Jurkat, Clone E6-1 (cell line): ENCODE measurements at places on chromosomes 3 and 15.

GRCh38 chr15:53830707-53831386 lies 71.4 kb upstream of the WDR72 start:
- DNase-seq, result no peak

- no peak for DNase-seq
Measured at GRCh38 chr3:39540162-39540921, 72.9 kb downstream of the MOBP start.

DNA sequence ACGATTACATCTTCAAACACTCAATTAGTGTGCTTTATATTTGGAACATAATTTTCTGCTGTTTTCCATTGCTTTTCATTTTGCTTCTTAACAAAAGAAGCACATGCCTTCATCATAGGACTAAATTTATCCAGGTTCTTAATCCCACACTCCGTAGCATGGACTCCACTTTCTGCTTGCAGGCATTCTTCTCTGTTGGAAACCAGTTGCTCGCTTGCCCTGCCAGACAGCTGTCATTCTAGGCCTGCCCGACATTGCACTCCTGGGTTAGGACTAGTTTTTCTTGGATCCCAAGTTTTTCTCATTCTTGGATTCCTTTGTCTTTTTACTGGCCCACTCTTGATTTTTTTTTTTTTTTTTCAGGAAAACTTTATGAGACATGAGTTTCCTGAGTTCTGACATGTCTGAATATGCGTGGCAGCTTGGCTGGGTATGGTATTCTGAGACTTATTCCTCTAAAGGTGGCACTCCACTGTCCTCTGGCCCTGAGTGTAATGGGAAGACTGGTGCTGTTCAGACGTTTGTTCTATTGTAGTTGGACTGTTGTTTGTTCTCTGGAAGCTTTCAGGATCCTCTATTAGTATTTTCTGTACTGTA lies 6.3 kb upstream of the ATP1B3 start:
- no peak for DNase-seq

DNA sequence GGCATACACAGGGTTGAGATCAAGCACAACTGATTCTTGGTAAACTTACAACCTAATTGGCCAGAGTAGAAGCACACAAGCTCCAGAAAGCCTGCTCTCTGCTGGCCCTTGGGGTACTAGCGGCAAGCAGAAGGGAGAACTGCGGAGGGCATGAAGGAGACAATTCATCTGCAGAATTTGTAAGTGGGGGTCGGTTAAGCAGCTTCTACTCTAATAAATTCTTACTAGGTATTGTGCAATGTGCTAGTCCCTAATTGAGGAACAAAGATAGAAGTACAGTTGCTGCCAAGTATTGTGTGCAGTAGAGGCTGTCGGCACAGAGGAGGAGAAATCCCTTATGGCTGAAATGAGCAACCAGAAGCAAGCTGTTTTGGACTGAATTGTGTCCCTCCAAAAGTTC lies 91.2 kb upstream of the VEPH1 start:
- no peak for DNase-seq

- DNase-seq, result no peak
Measured at GRCh38 chr3:193794002-193794881, 201.2 kb downstream of the OPA1 start.

GRCh38 chr3:167084545-167084944 lies 295.6 kb downstream of the ZBBX start:
- no peak for DNase-seq

- DNase-seq, result no peak
Measured at GRCh38 chr3:98232489-98232888, 31.6 kb upstream of the OR5H6 start.

DNA sequence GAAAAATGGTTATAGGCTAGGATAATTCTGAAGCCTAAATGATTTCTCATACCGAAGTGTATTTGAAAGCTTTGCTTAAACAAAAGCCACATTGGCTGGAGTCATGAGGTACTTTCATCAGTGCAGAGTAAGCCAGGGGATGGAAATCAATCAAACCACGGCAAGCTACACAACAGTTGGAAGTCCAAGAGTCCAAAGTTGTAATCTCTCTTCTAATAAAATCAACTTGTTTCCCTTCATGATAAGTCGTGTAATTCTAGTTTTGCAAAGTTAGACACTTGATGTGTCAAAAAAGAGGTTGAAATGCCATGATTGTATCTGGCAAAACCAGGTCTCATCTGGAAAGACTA lies 250.5 kb upstream of the VEPH1 start:
- DNase-seq, result no peak

DNA sequence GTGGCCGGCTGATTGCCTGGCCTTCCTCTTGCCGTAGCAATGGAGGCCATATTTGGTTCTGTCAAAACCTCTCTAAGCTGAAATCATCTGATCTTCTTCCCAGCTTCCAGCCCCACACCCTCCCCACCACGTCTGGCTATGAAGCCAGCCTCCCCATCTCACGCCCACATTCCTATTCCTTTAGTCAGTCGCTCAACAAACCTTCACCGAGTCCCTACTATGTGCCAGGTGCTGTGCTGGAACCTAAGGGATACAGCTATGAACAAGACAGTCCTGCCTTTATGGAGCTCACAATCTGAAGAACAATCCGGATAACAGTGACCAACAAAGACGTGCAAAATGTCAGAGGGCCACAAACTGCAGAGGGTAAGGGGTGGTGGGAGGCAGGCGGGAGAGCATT lies 31.9 kb upstream of the SMAD6 start:
- no peak for DNase-seq

DNA sequence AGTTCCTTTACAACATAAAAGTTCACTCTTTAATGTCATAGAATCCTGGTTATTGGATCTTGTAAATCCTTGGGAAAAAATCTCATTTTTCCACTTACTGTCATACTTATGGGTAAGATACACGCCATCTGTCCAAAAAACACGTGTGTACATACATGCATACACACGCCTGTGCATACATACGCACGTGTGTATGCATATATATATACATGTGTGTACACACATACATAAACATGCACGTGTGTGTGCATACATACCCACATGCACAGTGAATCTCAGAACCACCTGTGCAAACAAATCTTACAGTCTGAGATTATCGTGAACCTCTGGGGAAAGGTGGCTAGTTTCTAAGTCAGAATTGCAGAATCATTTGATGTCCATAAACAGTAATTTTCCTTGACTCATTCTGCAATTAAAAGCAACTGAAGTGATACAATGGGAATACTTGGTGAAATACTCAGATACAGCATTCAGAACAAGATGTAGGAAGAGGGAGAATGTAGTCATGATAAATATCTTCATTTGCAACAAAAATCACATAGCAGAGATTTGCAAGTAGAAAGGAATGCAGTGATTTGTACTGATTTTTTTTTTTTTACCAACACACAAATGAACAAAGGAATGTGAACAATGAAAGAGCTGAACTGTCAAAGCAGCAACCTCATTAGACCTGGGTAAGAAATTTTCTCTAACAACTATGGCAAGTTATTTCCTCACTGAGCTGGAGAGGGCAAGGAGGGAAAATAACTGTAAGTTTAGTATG lies 160.6 kb upstream of the POU1F1 start:
- DNase-seq, result no peak

DNA sequence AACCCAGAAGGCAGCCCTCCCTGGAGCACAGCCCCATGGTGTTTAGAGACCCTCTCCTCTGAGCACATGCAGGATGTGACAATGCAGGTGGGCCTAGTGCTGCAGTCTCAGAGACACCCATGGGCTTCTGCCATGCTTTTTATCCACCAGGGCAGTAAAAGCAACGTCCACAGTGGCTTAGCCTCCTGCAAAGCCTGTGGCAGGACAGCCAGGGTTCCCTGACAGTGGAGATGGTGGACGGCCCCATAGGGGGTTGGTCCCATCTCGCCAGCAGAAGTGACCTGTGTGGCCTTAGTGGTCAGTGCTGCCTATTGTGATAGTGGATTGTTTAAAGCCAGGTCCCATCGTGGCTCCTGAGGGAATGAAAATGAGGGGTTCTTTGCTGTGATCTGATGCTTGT lies 46.6 kb downstream of the APBA2 start:
- DNase-seq, result no peak

GRCh38 chr3:144923046-144923775 lies 951.6 kb downstream of the DIPK2A start:
- DNase-seq, result no peak

- DNase-seq, result no peak
Measured at GRCh38 chr3:130948929-130949328, 55.0 kb downstream of the ATP2C1 start.
